ENCODE measurements at places on chromosomes 6 and 20.

DNA sequence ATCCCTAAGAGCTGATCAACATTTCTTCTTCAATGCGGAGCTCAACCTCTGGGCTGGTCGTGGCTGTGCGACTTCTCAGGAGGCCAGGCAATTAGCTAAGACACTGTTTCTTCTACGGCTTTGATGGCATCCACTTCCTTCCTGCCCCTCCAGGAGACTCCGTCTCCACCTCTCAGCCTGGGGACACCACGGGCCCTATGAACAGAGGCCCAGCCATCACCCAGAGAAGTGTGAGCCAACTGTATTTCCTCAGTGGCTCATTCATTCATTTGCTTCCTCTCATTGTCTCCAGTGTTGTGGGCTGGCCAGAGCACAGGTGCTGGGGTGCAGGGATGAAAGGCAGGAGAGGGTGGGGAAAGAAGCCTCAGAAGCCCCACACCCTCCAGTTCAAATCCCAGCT, 51.8 kb upstream of the APCDD1L start:
- DNase-seq = no peak

- peak; percentile 34 for DNase-seq
These were observed 59.5 kb downstream of the PSMG4 start for GRCh38 chr6:3318226-3318625.

DNA sequence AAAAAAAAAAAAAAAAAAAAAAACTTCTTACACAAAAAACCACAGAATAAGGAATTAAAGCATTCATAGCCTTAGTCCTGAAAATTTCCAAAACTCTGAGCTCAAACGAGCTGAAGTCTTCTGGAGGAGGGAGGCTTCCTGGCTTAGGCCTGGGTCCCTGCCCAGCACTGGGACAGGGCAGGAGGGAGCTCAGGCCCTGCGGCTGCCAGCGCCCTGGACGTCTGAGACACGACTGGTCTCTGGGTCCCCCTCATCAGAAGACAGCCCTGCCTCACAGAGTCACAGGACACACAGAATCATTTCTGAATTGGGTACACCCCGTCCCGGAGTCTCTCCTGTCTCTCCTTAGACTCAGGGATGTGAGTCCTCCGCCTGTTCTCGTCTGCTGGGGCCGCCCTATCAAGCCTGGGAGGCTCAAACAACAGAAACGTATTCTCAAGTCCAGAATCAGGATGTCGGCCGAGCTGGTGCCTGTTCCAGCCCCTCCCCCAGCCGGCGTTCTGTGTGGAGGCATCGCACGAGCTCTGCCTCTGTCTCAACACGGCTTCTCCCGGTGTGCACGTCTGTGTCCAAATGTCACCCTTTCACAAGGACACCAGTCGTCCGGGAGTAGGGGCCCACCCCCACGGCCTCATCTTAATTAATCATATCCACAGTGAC, 39.4 kb downstream of the ZBTB46 start:
- DNase-seq = no peak

GRCh38 chr6:122622479-122622878, 12.3 kb downstream of the PKIB start:
- no peak for DNase-seq

DNA sequence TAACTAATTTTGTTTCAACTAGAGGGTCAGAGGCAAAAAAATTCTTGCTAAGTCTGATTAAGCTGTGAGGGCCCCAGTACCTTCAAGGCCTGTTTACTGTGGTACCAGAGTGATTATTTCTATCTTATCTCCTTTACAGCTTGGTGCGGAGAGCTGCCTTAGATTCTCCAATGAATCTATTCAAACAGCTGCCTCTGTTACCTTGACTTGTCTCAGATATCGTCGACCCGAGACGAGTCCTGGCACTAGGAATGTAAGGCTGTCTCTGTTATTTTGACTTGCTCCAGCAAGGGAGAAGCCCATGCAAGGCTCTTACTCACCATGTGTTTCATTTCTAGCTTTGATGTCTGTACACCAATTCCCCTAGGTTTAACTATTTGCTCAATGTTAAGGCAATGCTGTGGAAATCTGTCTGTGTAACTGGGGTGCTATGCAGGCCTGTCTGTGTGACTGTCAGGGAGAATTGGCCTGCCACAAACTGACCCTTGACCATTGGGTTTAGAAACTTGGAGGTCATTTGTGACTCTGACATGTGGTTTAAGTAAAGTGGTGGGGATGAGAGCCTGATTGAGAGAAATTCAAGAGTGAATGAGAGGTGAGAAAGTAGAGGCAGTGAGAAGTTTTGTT, 10.4 kb upstream of the FKBPL start:
- DNase-seq = no peak

DNA sequence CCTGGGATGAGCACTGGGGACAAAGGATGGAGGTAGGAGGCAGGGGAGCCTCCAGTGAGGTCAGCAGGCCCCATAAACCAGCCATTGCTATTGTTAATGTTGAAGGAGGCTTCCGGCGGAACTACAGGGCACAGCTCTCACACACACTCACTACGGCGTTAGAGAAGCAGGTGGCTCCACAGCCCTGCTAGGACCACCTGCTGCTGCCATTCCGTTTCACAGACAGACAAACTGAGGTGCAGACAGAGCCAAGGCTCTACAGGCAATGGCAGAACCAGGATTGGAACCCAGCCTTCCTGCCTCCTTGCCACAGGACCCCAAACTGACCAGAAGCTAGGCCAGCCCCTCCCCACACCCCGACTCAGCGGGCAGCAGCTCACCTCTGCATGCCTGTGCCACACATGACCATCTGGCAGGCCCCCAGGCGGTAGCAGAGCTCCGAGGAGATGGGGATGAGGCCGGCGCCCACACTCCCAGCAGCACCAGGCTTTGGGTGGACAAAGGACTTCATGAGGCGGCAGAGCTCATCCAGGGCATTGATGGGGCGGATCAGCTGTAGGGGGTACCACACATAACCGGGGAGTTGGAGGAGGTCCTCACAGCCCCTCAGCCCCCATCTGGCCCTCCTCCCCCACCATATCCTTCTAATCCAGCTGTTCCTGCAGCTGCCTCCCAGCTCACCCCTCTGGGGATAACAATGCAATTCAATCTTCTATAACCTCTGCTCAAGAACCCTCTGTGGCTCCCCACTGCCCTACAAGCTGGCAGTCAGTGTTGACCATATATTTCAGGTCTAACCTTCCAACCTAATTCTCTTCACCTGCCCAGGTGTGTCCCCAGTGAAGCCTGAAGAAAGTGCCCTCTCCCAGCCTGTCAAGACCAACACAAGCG, 198.5 kb downstream of the PREX1 start:
- DNase-seq = no peak

DNA sequence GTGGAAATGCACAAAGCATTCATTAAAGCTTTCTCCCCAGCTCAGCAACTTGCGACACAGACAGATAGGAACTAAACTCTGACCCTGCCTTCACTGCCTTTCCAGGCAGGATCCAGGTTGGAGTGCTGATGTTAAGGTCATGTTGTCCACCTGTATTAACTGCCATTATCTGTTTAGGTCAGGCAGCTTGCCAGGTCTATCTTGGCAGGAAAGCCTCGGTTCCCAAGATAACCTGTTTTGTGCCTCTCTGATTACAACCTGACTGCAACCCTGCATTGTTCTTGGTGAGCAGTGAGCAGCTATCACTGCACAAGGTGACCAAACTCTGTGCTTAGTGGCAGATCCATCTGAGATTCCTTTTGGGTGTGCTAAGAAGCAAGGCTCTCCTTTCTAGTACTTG, 23.2 kb upstream of the ELOVL2 start:
- no peak for DNase-seq

DNA sequence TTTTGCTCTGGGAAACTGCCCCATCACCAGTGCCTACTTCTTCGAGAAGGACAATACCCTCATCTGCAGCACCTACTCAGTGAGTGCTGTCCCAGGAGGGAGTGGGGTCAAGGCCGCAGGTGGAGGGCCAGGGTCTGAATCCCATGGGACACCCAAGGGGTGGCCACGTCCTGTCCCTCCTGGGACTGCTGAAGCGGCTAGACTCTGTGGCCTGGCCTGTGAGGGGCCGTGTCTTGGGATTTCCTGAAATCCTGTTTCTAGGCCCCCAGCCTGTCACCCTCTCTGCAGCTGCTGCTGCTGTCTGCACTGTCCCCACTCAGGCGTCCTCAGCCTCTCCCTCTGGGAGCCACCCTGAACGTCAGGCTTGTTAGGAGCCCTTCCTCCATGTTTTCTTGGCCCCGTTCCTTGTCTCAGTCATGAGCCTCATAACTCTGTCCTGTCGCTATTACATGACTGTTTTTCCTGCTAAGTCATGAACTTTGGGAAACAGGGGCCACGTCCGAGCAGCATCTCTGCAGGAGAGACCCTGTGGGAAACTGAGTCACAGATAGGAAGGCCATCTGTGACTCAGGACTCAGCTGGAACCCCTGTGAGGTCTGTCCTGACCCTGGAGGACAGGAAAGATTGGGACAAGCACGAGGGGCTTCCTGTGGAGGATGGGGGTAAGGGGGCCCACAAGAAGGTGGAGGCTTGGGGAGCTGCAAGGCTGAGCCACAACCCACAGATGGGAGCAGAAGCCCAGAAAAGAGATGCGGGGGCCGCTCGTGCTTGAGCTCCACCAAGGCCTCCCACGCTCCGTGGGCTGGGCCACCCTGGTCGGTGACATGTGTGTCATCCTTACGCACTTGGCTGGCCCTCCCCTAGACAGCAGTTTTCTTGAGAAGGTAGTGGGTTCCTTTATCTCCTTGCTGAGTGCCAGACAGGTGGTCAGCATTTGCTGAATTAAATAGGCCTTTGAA, 49.9 kb downstream of the EFCAB8 start:
- no peak for DNase-seq

DNA sequence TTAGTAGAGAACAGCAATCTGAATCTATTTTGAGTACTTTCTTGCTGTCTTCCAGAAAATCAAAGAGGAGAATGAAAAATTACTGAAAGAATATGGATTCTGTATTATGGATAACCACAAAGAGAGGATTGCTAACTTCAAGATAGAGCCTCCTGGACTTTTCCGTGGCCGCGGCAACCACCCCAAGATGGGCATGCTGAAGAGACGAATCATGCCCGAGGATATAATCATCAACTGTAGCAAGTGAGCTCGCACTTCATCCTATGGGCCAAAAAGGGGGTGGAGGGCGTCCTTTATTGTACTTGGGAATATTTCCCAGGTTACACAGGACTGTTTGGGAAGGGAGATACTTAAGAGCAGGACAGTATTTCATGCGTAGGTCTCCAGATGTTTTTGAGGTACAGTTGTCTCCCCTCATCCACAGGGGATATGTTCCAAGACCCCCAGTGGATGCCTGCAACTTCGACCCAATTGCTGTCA, 37.3 kb upstream of the PLCG1 start:
- no peak for DNase-seq

- DNase-seq = peak; percentile 20
These were observed at the start of gene TCF15 for GRCh38 chr20:610130-611046. Gene TCF15 (minus strand): TSS chr20:610309. CDS start chr20:610237, 72 bp downstream.

- no peak for DNase-seq
These were observed 39.3 kb upstream of the HIVEP1 start for GRCh38 chr6:11972806-11973205.

DNA sequence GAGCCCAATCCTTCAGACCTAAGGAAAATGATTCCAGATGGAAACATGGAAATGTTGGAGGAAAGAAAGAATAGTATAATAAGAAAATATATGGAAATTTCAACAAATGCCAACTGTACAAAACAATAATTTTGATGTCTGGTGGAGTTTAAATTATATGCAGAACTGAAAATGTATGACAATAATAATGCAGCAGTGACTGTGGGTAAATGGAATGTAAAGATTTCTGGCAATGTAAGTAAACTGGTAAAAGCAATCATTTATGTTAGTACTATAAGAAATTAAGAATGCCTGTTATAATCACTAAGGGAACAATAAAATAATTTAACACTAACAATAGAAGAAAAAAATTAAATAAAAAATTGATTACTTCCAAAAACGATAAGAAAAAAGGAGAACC, 89.0 kb downstream of the EDN1 start:
- DNase-seq = no peak

DNA sequence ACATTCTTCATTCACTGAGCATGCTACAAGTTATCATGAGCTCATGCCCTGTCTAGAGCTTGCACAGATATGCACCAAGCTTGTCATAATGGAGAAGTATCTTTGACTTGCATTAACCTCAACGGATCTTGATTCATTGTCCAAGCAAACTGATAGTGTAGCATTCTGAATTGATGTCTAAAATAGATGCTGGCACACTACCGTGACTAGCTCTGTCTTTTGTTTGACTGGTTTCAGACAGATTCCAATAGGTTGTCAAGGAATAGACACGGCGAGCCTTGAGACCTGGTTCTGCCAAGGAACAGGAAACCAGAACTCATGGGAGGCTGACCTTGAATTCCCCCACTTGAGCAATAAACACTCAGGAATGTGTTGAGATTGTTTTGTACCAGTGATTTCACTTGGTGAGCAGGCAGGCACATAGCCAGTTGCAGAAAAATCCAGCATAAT, 1153.1 kb upstream of the GJE1 start:
- no peak for DNase-seq

GRCh38 chr6:27669624-27670301, 196.9 kb upstream of the ZNF184 start:
- no peak for DNase-seq

GRCh38 chr6:73655341-73655917, 1.6 kb upstream of the SLC17A5 start:
- no peak for DNase-seq

DNA sequence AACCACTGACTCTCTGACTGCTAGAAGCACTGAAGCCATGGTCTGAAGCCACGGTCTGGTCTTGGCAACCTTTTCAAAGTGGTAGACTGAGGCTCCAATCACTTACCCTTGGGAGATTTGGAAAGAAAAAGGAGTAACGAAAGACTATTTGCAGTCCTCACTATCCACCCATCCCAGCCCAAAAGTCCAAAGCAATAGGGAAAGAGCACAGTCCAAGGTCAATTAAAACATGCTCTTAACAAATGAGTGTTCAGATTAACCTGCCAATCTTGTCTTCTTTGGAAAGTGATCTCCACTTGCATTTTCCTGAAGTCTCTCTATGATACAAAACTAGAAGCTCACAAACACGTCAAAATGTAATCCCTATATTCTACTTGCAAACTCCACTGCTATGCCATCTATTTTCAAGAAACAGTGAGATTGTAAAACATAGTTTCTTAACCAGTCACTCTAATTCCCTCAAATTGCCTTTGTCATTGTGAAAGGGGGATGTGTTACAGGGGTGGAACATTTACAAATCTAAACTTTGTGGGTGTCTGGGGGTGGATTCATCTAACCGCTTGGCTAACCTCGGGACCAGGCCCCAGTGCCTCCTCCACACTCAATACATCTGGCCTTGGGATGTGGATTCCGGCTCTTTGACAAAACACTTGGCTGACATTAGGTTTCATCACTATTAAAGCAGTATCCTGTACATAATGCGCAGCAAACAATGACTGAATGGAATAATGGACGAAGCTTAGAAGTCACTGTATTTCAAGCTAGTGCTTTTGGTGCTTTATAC, 56.4 kb downstream of the B4GALT5 start:
- DNase-seq = peak; percentile 26

GRCh38 chr6:111406200-111406721, 76.8 kb downstream of the REV3L start:
- peak; percentile 74 for DNase-seq

Data from activated CD4-positive, alpha-beta T cell treated with anti-CD3 and anti-CD28 coated beads, Interleukin-2, Interleukin-6, amounts not matched to agents 100 ng/mL and 50 ng/mL, durations not matched to agents 16 hours and 8 hours (primary cell).